Dermis blood vessel endothelial cell (primary cell): ENCODE measurements at places on chromosomes 16 and 17. TPM values are rescaled to one million over a fixed set of nuclear protein-coding genes. Genes with fewer than 3 reads are reported as not detected.

- peak; percentile 26 for DNase-seq
Observed at GRCh38 chr17:6651919-6652452, 424 bp downstream of the C17orf100 start.

DNA sequence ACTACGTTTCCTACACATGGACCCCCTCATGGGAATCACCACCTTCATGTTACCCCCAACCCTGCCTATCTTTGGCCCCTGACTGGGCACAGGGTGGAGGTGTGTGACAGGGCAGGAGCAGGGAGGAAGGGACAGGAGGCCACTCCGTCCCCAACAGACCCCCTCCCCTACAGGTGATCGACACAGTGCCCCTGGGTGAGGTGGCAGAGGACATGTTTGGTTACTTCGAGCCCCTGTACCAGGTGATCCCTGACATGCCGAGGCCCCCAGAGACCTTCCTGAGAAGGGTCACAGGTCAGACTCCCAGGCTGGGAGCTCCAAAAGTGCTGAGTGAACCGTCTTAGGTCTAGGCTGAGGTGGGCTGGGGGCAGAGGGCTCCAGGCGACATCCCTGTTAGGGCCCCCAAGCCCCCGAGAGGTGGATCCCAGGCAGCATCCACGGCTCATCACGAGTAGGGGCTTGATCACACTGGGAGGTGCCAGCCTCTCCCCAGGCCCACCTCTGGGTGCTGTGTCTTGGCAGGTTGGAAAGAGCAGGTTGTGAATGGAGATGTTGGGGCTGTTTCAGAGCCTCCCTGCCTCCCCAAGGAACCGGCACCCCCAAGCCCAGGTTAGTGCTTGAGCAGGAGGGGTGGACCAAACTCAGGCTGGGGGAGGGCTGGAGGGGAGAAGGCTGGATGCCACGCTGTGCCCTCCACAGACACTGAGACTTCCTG is 1.5 kb downstream of the ACBD4 start:
- no peak for DNase-seq

The NLRC5 gene
- total RNA-seq = 25.5 and 34.5 TPM in 2 replicates

- peak; percentile 92 for DNase-seq
Observed at GRCh38 chr16:89363621-89364393, 126.6 kb downstream of the ANKRD11 start.

GRCh38 chr16:24686678-24687077 is 42.8 kb upstream of the TNRC6A start:
- no peak for DNase-seq

DNA sequence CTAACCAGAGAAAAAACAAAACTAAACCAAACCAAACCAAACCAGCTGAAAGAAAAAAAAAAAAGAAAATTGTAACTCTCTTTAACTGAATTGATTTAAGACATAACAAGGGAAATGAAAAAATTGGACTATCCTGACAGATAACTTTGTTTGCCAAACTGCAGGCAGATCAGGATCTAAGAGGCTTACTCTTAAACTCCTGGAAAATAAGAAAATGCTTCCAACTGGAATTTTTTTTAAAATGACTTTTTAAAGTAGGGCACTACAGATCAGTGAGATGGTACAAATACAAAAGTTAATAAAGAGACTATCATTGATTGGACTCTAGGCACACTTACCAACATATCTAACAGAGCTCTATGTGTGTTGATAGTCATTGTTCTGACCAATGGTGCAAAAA is 125.5 kb upstream of the KCNJ16 start:
- no peak for DNase-seq

GRCh38 chr16:24525970-24526559 is 13.3 kb upstream of the RBBP6 start:
- no peak for DNase-seq

The CD300LB gene
- not detected in 2 replicates for total RNA-seq

The VAMP2 gene
- 4.4 and 5.2 TPM in 2 replicates for total RNA-seq

- DNase-seq = no peak
Observed at GRCh38 chr16:56057151-56057550, 134.1 kb upstream of the GNAO1 start.

DNA sequence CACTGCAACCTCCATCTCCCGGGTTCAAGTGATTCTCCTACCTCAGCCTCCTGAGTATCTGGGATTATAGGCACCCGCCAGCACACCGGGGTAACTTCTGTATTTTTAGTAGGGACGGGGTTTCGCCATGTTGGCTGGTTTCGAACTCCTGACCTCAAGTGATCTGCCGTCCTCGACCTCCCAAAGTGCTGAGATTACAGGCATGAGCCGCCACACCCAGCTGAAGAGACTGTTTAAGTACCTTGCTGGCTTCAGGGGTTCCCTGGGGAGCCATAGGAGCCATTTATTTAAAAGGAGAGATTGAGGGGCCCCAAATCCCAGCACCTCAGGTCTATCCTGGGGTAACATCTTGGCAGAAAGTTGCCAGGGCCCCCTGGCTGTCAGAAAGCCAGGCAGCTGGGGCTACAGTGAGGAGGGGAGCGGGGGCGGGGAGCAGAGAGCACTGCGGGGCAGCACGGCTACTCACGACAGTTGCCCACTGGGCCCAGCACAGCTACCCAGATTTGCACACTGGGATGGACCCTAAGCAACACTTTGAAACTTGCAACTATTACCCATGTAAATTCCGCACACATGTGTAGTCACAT is 1.6 kb downstream of the SNAI3 start:
- DNase-seq = no peak

DNA sequence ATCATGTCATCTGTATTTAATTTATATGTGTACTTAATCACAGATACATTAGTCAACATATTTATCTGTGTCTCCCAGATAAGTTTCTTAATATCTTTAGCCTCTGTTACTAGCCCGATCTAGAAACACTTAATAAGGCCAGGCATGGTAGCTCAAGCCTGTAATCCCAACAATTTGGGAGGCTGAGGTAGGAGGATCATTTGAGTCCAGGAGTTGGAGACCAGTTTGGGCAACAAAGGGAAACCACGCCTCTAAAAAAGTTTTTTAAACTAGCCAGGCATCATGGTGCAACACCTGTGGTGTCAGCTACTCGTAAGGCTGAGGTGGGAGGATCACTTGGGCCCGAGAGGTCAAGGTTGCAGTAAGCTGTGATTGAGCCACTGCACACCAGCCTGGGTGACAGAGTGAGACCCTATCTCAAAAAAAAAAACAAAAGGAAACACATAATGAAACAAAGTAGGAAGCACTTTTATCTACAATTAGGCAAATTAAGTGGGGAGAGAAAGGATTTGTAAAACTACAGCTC is 9.4 kb downstream of the SKA2 start:
- DNase-seq = no peak

The MMP28 gene
- 14.1 and 38.1 TPM in 2 replicates for total RNA-seq

The SLC5A11 gene
- 0.05 and 0.17 TPM in 2 replicates for total RNA-seq

GRCh38 chr16:12406926-12407690 is 396.6 kb downstream of the CPPED1 start:
- DNase-seq = peak; percentile 63

The FOXL1 gene
- total RNA-seq = 0.68 and 2.2 TPM in 2 replicates

DNA sequence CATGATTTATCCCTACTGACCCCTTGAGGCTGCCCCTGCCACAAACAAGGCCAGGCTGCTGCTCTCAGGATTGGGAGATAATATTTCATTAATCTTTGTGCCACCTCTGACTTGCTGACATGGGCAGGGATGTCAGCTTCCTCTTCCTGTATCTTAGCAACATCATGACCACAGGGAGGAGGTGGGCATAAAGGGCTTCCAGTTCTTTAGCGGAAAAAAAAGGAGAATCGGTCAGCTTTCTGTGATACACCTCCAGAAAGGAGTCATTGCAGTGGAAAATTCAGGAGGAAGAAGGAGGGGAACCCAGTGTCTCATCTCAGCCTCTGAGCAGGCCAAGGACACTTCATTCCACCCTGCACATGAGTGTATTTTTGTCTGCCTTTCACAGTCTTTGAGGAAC is 206.8 kb upstream of the SDK2 start:
- DNase-seq = no peak

DNA sequence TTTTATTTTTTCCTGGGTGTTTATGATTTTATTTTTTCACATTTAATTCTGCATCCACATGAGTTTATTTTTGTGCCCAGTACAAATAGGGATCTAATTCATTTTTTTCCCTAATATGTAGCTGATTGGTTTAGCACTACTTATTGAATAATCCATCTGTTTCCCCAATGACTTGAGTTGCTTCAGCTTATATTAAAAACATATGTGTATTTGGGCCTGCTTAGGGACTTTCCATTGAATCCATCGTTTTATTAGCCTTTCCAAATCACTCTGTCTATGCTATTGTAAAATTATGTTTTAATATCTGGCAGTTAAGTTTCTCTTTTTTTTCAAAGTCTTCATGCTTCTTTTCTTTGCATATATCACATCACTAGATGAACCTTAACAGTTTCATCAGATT is 42.2 kb downstream of the WWP2 start:
- no peak for DNase-seq

DNA sequence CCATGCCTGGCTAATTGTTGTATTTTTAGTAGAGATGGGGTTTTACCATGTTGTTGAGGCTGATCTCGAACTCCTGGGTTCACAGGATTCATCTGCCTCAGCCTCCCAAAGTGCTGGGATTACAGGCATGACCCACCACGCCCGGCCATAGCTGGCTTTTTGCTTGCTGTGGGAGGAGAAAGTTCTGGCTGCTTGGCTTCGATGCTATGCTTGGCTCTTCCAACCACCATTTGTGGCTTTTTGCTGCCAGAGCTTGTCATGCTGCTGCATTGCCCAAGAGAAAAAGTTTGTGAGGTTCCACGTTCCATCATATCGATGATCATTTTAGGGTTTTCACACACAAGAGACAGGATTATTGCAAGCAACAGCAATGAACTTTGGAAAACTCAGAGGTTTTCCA is 16.2 kb downstream of the BMERB1 start:
- no peak for DNase-seq

- DNase-seq = peak; percentile 51
Observed at GRCh38 chr17:75853433-75853832, 1.7 kb downstream of the WBP2 start.

The NOD2 gene
- total RNA-seq = 0.51 and 1.6 TPM in 2 replicates

DNA sequence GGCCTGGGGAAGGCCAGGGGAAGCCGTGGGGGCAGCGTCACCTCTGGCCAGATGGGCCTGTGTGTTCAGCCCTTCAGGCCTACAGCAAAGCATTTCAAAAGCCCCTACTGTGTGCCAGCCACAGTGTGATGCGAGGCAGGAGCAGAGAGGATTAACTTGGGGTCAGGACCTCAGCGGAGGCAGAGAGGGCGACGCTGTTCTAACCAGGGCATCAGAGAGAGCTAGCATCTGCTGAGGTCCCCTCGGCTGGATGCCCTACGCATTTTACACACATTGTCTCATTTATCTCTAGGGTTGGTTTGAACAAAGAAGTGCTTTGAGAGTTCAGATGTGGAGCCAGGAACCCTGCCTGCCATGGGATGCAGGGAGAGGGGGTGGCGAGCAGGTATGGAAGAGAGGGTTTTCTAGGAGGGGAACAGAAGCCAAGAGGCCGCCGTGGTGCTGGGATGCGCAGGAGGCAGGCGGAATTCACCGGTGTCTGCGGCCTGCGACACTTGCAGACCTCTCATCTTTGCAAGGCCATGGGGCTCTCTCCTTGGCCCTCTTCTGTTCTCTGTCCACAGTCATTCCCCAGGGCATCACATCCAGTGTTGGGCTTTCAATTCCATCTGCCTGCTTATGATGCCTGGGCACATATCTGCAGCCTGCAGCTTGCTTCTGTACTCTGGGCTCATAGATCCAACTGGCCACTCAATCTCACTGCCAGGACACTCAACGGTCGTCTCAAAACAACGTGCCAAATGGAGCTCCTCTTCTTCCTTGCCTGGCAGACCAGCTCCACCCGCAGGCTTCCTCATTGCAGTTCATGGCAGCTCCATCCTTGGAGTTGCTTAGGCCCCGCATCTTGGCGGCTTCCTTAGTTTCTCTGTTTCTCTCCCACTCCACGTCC is 8.1 kb upstream of the NKD1 start:
- no peak for DNase-seq

- DNase-seq = no peak
Observed at GRCh38 chr17:61689610-61690180, 98.7 kb upstream of the NACA2 start.

DNA sequence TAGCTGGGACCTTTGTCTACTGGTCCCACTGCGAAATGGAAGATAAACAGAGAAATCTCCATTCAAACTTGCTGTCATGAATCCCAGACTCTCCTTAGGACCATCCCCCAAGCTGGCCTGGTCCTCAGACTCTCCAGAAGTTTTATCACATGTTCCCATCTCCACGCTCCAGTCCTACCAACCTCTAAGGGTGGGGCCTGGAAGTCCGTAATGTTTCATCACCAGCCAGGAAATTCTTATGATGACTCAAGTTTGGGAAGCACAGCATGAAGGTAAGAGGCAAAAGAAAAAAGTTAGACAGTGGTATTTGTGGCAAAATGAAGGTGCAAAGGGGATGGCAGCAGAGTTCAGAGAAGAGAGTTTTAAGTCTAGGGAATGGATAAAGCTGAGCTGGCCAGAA is 52.7 kb downstream of the ZNF18 start:
- peak; percentile 16 for DNase-seq

GRCh38 chr17:5513628-5514027 is 27.3 kb downstream of the MIS12 start:
- DNase-seq = no peak

The GPR139 gene
- total RNA-seq = not detected in 2 replicates

GRCh38 chr17:77312786-77313599 is 172.2 kb downstream of the SEC14L1 start:
- DNase-seq = no peak

- peak; percentile 33 for DNase-seq
Observed at GRCh38 chr17:30318155-30318554, 15.7 kb downstream of the TMIGD1 start.

The PLLP gene
- total RNA-seq = 13.8 and 16.9 TPM in 2 replicates
